Right renal pelvis (tissue), 4 donors: ENCODE measurements at places on chromosomes 11 and 22. TPM values are rescaled to one million over a fixed set of nuclear protein-coding genes. Genes with fewer than 3 reads are reported as not detected.

Gene ETS1
- 96.0 TPM for polyA plus RNA-seq

Gene PNPLA3
- polyA plus RNA-seq: 0.83 TPM

Gene ST14
- 31.8 TPM for polyA plus RNA-seq

Gene TRPM5
- polyA plus RNA-seq: 3.1 TPM

Gene NCAM1
- 92.1 TPM for polyA plus RNA-seq

Gene ROBO3
- 22.7 TPM for polyA plus RNA-seq

DNA sequence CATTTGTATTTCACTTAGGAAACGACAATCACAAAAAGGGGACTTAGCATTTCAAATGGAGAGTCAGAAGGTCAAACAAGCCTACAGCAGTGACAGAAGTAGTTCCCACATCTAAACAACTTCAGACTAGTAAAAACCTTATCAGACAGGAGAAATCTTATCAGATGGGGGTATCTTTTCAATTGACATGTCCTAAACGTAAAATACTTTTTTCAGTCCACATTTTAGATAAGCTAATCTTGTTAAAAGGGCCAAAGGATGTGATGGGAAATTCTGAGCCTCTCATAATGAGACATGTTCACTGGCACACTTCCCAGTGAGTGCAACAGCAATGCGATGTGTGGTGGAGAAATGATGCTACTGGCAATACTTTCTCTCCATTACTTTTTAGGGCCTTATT is 2.4 kb downstream of the MAPK1 start:
- DNase-seq: no peak

- DNase-seq: no peak
Measured at GRCh38 chr22:46421267-46421666, 85.8 kb downstream of the TRMU start.

DNA sequence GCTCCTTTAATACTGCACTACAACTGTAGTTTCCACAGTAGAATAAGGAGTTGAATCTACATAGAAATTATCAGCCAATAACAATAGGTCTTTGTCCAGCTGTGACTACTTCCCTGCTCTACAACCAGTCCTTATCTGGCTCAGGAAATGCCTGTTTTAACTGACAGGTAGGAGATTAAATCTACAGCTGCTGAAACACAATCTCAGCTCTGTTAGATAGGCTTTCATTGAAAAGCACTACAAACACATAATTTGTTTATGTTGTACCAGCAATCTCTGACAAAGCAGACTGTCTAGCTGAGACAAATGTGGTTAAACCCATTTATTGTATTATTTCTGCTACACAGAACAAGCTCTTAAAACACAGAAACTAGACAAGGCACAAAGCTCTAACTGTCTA is 230.0 kb downstream of the SOX6 start:
- DNase-seq: no peak

GRCh38 chr22:33848251-33848650 is 72.0 kb downstream of the LARGE1 start:
- no peak for DNase-seq

GRCh38 chr11:76335842-76336241 is 45.1 kb downstream of the THAP12 start:
- DNase-seq: no peak

- no peak for DNase-seq
Measured at GRCh38 chr11:35083431-35084238, 55.3 kb upstream of the CD44 start.

- no peak for DNase-seq
Measured at GRCh38 chr22:27612115-27612514, 189.4 kb downstream of the MN1 start.

DNA sequence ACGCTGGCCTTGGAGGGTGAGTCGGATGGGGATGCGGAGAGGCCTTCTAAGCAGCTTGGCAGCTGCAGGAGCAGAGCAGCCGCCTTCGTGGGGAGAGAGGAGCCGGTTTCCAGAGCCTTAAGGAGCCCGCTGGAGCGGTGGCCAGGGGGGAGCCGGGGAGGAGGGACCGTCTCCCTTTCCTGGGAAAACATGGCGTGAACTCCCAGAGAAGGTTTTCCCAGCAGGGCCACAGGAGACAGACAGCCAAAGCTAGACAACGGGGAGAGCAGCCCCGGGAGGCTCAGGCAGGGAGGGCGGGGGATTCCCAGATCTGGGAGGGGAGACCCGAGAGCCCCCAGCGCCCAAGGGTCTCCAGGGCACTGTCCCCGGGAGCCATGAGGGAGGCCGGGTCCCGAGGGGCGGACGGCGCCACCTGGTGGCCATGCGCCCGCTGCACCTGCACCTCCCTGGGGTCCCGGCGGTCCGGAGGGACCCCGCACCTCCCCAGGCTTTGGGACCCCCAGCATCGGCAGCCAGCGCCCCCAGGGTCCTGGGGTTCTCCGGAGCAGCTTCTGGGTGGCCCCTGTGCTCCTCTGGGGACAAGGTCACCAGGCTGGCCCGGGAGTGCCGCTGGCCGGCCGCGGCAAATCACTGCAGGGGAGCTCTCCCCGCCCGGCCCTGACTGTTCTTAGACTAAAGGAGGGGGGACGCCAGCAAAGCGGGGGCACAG is 2.4 kb upstream of the SYT8 start:
- DNase-seq: no peak

- DNase-seq: no peak
Measured at GRCh38 chr11:117790279-117790678, 6.7 kb downstream of the DSCAML1 start.

- no peak for DNase-seq
Measured at GRCh38 chr11:130634961-130635473, 186.6 kb downstream of the ADAMTS15 start.
